ENCODE measurements at places on chromosomes 6 and 20. TPM values are rescaled to one million over a fixed set of nuclear protein-coding genes. Genes with fewer than 3 reads are reported as not detected.

AURKA gene
- total RNA-seq: 1.6 TPM

- no peak for DNase-seq
Observed at GRCh38 chr6:124285146-124285545, 481.5 kb downstream of the NKAIN2 start.

DNA sequence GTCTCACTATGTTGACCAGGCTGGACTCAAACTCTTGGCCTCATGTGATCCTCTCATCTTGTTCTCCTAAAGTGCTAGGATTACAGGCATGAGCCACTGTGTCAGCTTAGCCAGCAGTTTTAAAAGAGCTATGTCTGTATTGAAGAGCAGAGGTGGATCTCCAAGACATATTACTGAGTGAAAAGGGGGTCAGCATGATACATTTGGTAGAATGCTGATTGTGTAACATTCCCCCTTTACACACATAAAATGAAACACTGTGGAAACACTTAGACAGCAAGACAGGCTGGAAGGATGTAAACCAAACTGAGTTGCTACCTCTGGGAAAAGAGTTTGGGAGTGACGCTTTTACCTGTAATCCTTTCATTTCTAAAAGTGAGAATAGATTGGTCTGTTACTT lies 1.7 kb upstream of the RIPOR3 start:
- no peak for DNase-seq

DNMT3B gene
- 24.8 TPM for total RNA-seq

GRCh38 chr6:159687341-159687740 lies 5.7 kb downstream of the SOD2 start:
- DNase-seq: no peak

GRCh38 chr6:132817554-132818403 lies 3.4 kb downstream of the RPS12 start:
- DNase-seq: no peak
